ENCODE measurements at places on chromosomes 5 and 9. TPM values are rescaled to one million over a fixed set of nuclear protein-coding genes. Genes with fewer than 3 reads are reported as not detected.
A peak's percentile ranks its signal among the peaks of the same experiment; 100 is the strongest.

PCDHAC2 gene
- total RNA-seq = not detected

ACOT12 gene
- not detected for total RNA-seq

GRCh38 chr5:174692982-174693422, 31.4 kb upstream of the MSX2 start:
- H3K36me3 ChIP-seq = no peaks in the 10 kb centered on the region
- H3K27ac ChIP-seq = no peak overlapping the region
- no peak overlapping the region for H3K4me3 ChIP-seq
- no peak for DNase-seq
- peaks cover 44% of the 10 kb centered on the region for H3K27me3 ChIP-seq

- no peaks in the 10 kb centered on the region for H3K36me3 ChIP-seq
- no peak for DNase-seq
- no peak overlapping the region for H3K4me3 ChIP-seq
- no peaks in the 10 kb centered on the region for H3K4me1 ChIP-seq
These were observed 63.0 kb upstream of the CTSL start for GRCh38 chr9:87662808-87663528.

GRCh38 chr5:50807661-50808060, 141.2 kb downstream of the PARP8 start:
- no peaks in the 10 kb centered on the region for H3K4me1 ChIP-seq
- no peak for DNase-seq
- H3K27ac ChIP-seq = no peak overlapping the region
- no peaks in the 10 kb centered on the region for H3K27me3 ChIP-seq
- peaks cover 49% of the 10 kb centered on the region for H3K36me3 ChIP-seq

- no peak overlapping the region for H3K27ac ChIP-seq
- H3K4me3 ChIP-seq = no peak overlapping the region
- peak; percentile 42 for DNase-seq
These were observed 6.7 kb downstream of the NRARP start for GRCh38 chr9:137295238-137295811.

DNA sequence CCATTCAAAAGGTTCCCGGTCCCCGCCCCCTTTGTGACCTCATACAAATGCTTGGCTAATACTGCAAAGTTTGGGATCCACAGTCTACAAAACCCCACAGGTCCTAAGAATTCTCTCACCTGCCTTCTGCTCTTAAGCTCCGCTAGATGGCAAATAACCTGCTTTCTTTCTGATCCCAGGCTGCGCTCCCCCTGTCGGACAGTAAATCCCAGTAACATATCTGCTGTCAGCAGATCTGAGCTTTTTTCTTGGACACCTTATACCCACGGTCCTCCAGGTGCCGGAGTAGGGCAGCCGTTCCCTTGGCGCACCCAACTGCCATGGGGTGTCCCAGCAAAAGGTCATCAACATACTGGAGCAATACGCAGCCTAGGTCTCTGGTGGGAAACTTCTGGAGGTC, 39.0 kb upstream of the PPP1R26 start:
- no peak overlapping the region for H3K4me3 ChIP-seq
- peaks cover 5% of the 10 kb centered on the region for H3K27me3 ChIP-seq
- no peak overlapping the region for H3K27ac ChIP-seq
- H3K36me3 ChIP-seq = no peaks in the 10 kb centered on the region
- no peak for DNase-seq
- H3K4me1 ChIP-seq = peaks cover 7% of the 10 kb centered on the region

DNA sequence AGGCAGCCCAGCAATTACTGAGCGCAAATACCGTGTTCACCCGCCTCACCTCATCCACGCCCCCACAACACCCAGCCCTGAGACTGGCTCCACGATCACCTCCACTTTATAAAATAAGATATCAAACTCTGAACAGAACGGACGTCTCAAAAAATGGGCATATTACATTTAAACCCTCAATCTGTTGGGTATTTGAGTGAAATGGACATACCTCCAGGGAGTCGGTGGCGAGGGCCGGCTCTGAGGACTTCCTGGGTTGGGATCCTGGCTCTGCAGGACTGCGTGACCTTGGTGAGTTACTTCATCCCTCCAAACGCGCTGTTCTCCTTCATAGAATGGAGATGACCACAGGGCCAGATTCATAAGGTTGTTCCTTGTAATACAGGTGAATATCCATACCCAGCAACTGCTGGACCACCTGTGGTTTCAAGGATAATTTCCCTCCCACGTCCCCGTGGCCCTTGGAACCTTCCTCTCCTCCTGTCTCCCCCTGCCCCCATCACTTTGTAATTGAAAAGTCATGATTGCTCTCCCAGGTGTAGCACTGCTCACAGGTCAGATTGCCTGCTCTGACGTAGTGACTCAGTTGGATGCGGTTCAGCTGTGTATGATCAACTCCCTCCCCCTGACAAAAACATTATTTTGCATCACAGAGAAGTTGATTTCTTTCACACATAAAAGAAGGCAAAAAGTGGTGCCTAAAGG, 135.6 kb downstream of the KCNIP1 start:
- no peak overlapping the region for H3K4me3 ChIP-seq
- no peaks in the 10 kb centered on the region for H3K4me1 ChIP-seq
- DNase-seq = no peak
- peaks cover 12% of the 10 kb centered on the region for H3K27me3 ChIP-seq

Measured in activated T-helper 1 cell treated with anti-CD3 and anti-CD28 coated beads, Interleukin-12 subunit alpha, Interleukin-12 subunit beta, Interleukin-2, Interleukin-4 antibody, amounts not matched to agents 30 ng/mL and 10 ng/mL and 1 ng/mL, durations not matched to agents 14 hours and 24 hours and 36 hours (primary cell).